NCI-H526 (cell line): ENCODE measurements at places on chromosomes 12 and 14.

- DNase-seq, result no peak
Observed at GRCh38 chr12:39352471-39353017, 90.4 kb downstream of the KIF21A start.

DNA sequence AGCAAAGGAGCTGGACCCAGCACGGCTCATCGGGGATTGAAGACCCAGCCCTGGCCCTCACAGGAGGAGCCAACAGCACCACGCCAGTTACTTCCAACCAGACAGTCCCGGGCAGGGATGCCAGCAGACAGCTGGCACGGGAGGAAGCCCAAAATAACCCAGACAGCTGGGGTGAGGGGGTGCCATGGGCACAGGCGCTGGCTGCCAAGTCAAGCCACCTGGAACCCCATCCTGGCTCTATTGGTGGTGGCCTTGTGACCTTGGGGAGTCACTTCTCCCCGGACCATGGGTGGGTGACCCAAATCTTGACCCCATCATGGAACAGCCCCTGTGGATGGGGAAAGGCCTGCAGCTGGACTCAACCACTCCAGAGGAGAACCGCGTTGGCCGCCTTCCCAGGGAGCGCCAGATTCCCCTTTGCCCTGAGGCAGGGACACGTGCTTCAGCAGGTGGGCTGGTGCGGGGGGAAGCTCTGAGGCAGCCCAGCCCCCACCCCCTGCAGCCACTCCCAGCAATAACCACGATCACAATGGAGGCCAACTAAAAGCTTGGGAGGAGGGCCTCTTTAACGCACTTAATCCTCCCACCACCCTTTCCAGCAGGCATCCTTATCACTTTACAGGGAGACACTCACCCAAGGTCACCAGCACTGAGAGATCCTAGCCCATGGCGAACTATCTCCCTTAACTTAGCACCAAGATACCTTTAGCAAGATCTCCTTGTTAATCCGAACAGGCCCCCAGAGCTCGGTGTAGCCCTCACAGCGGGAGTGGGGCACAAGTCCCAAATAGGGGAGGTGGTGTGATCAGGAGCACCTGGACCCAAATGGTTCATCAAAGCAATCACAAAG is 4.7 kb upstream of the RHOF start:
- peak; percentile 84 for DNase-seq

DNA sequence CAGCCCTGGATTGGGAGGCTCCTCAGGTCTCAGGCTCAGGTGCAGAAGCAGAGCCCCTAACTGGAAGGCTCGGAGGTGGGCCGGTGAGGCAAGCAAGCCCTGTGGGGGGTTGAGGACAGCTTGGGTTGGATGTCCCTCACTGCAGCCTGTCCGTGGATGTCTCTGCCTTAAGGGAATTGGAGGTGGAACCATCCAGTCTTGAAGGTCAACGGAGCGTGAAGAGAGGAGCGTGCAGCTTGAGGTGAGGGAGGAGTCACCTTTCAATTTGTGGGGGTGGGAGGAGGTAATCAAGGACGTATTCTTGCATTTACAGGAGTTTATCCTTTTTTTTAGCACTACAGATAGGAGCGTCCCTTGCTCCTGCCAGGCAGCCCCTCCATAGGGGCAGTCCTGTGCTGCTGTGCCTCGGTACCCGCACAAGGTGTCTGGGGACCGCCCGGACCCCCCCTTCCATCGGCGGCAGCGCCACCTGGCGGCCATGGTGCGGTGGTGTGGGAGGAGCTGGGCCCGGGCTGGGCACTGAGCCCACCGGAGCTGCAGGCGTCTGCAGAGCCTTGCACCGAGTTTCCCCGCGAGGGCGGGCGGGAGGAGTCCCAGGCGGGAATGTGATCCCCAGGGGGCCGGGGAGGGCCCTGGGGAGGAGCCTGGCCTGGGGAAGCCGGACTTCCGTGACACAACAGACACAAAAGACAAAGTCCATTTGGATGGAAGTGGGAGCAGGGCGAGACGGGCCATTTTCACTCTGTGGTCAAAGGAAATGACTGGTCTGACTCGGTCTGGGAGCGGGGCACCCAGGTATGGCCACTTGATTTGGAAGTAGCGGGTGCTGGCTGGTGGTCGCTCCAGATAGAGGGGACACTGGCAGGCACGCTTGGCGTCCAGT is 864 bp downstream of the DNAJC22 start:
- DNase-seq, result peak; percentile 87

DNA sequence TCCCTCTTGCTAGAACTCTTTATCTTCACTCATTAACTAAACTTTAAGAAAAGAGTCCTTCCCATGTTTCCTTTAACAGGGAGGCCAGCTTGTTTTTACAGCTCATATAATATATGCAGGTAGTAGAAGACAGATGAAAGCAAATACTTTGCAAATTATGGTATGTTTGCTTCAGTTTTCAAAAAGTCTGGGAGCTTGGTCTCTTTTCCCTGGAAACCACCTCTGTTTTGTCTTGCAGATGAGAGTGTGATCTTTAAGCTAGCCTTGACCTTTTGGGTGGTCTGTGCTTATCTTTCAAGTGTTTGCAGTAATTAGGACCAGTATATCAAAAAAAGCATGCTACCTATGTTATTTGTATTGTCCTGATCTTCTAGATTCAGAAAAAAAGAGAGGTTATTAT is 62.7 kb downstream of the ERC1 start:
- peak; percentile 55 for DNase-seq

- no peak for DNase-seq
Observed at GRCh38 chr14:56570295-56570694, 9.3 kb upstream of the TMEM260 start.

DNA sequence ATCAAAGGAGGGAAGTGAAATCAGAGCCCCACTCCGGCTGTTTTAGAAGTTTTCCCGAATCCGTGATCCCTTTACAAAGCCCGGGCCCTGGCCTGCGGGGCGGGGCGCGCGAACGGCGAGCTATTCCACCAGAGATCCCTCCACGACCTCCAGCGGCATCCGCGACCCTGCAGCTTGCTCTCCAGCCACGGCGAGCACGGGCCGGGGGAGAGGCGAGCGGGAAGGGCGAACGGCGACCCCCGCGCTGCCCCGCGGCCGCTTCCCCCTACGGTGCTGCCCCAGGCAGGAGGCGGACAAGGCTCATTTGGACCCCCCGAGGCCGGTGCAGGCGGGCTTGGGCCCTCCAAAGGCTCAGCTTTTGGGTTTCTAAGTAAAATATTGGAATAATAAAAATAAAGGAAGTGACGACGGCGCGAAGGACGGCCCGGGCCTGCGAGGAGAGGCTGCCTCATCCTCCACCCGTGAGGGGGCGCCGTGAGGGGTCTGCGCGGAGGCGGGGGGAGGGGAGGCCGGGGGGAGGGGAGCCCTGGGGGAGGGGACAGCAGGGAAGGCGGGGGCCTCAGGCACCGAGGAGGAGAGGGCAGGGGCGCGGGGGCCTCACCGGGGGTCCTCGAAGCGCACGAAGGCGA is 613 bp downstream of the SRSF9 start:
- peak; percentile 59 for DNase-seq
